Activated naive CD4-positive, alpha-beta T cell treated with anti-CD3 and anti-CD28 coated beads, Interleukin-2, amount 10 ng/mL, durations not matched to agents 7 days and 5 days (primary cell): ENCODE measurements at places on chromosomes 7 and 10.

DNA sequence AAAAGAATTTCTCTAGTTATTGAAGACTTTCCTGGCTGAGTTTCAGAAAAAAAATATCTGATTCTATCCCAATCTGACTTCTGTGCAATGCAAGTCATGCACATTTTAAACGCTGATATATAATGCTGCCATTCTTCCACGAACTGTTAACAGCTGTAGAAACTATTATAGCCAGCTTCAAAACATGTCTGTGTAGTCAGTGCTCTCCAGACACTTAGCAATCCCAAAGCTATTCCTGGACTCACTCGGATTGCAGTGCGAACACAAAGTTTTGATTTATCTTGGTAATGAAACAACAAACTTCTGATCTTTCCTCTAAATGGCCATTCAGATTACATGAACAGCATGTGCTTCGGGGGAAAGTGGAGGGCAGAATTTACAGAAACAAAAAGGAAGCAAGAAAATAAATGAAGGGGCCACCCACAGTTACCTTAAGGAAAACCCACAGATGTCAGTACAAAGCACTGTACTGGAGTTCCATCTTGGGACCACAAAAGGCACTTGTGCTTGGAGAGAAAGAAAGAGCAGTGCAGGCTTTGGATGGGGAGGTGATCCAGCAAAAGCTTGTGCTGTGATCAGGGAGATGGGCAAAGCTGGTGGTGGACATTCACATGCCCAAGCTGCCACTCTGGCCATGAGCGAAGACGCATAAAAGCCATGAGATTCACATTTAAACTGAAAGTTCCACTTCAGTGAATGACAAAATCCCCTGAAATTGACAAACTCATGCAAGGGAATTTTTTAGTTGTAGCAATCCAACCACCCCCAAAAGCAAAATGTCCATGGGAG is 32.1 kb upstream of the ADO start:
- no peak overlapping the region for H3K27ac ChIP-seq
- H3K36me3 ChIP-seq = no peaks in the 10 kb centered on the region
- no peak for DNase-seq
- no peak overlapping the region for H3K4me3 ChIP-seq
- H3K4me1 ChIP-seq = peaks cover 4% of the 10 kb centered on the region
- peaks cover 10% of the 10 kb centered on the region for H3K27me3 ChIP-seq

GRCh38 chr10:119602241-119603095 is 5.7 kb upstream of the TIAL1 start:
- H3K4me1 ChIP-seq = peaks cover 11% of the 10 kb centered on the region
- peaks cover 5% of the 10 kb centered on the region for H3K36me3 ChIP-seq
- H3K4me3 ChIP-seq = no peak overlapping the region
- H3K27me3 ChIP-seq = no peaks in the 10 kb centered on the region

DNA sequence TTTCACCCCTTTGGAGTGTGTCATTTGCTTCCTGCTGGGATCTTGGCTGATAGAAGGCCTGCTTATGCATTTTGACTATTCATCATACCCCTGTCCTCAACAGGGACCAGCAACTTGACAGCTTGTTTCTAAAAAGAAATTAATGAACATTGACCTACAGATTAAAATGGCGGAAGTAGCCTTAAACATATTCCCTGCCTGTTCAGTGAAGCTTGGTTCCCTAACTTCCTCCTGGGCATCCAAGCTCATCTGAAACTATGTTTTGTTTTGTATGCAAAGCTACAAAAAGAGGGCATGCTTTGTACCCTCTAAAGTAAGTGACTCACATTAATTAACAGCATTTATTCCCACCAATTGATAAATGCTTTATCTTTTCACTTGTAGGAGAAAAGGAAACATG is 26.8 kb upstream of the CDK14 start:
- no peak for DNase-seq
- H3K36me3 ChIP-seq = no peaks in the 10 kb centered on the region
- H3K4me3 ChIP-seq = no peak overlapping the region

DNA sequence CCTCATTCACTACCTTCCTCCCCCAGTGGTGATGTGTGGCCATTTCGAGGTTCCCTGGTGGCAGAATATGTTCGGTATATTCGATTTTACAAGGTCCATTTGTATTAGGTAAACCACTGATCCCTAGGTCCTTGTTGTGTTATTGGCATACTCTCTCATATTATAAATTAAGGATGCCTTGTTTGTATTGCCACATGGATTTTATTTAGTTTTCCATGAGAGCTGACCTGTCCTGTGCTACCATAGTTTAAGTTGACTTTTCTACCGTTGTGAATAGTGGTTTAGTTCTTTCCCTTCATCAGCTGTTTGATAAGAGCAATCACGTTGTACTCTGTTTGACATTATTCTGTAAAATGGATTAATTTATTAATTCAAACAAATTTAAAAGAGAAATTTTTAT is 29.4 kb downstream of the ZNRF2 start:
- no peak for DNase-seq
- peaks cover 20% of the 10 kb centered on the region for H3K4me1 ChIP-seq
- peaks cover 4% of the 10 kb centered on the region for H3K36me3 ChIP-seq
- H3K27ac ChIP-seq = no peak overlapping the region
- no peaks in the 10 kb centered on the region for H3K27me3 ChIP-seq
- no peak overlapping the region for H3K4me3 ChIP-seq

GRCh38 chr7:148835854-148836253 is 48.2 kb downstream of the EZH2 start:
- no peak overlapping the region for H3K4me3 ChIP-seq
- H3K36me3 ChIP-seq = peaks cover 64% of the 10 kb centered on the region
- no peak for DNase-seq
- H3K27me3 ChIP-seq = no peaks in the 10 kb centered on the region

- DNase-seq = no peak
- no peaks in the 10 kb centered on the region for H3K27me3 ChIP-seq
Observed at GRCh38 chr7:13217768-13218167, 530.3 kb downstream of the ARL4A start.

DNA sequence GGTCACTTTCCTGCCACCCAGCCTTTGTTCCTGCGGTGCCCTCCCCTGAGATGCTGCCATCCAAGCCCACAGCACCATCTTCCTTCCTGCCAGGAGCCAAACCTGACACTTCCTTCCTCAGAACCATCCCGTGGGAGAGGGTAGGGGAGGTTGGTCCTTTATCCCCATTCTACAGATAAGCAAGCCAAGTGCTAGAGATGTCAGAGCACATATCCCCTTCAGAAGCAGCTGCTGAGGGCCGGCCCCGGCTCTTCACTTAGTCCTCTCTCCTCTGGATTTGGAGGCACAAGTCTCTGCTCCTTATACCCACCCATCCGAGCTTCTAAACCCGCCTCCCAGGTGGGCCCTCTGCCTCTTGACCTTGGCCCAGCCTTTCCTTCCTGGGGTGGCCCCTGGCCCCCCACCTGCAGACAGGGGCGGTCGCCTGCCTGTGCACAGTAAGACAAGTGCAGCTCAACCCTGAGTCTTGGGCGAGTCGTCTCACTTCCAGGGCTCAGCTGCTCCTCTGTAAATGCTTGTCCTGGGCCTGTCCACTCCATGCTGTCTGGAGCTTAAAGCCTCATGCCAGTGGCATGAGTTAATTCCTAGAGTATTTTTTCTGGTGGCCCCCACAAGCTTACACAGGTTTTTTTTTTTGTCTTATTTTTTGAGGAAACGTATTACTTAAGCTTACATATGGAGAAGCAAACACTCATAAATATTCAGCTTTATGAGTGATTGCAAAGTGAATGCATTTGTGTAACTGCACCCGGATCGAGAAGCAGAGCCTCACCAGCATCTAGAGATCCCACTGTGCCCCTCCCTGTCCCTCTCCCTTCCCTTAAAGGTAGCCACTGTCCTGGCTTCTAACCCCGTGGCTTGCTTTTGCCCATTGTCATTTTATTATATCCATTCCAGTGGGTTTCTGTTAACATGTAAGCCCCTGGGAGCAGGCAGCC is 125.1 kb downstream of the CDH23 start:
- no peak for DNase-seq
- H3K4me3 ChIP-seq = no peak overlapping the region
- no peaks in the 10 kb centered on the region for H3K4me1 ChIP-seq
- H3K27me3 ChIP-seq = peaks cover 31% of the 10 kb centered on the region
- no peak overlapping the region for H3K27ac ChIP-seq

GRCh38 chr7:84009051-84009450 is 185.5 kb downstream of the SEMA3A start:
- no peak for DNase-seq
- no peak overlapping the region for H3K27ac ChIP-seq
- H3K4me3 ChIP-seq = no peak overlapping the region
- H3K36me3 ChIP-seq = no peaks in the 10 kb centered on the region
- no peaks in the 10 kb centered on the region for H3K27me3 ChIP-seq

DNA sequence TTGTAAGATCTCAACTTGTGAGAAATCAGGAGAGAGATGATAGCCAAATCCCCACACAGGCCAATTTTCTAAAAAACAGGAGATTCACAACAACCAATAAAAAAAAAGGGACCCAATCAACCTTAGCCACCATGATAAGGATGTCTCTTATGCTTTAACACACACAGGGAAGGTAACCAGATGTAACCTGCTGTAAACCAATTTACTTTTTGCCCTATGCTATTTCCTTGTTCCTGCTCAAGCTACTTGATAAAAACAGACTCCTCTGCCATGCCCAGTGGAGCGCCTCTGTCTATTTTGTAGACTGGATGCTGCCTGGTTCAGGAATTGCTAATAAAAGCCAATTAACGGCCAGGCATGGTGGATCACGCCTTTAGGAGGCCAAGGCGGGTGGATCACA is 123.5 kb upstream of the NPVF start:
- H3K36me3 ChIP-seq = no peaks in the 10 kb centered on the region
- no peak overlapping the region for H3K4me3 ChIP-seq
- H3K27ac ChIP-seq = no peak overlapping the region
- H3K4me1 ChIP-seq = no peaks in the 10 kb centered on the region
- no peak for DNase-seq
- peaks cover 4% of the 10 kb centered on the region for H3K27me3 ChIP-seq

GRCh38 chr7:107838024-107838601 is 35.1 kb upstream of the SLC26A3 start:
- H3K4me1 ChIP-seq = no peaks in the 10 kb centered on the region
- DNase-seq = no peak
- peaks cover 18% of the 10 kb centered on the region for H3K27me3 ChIP-seq

DNA sequence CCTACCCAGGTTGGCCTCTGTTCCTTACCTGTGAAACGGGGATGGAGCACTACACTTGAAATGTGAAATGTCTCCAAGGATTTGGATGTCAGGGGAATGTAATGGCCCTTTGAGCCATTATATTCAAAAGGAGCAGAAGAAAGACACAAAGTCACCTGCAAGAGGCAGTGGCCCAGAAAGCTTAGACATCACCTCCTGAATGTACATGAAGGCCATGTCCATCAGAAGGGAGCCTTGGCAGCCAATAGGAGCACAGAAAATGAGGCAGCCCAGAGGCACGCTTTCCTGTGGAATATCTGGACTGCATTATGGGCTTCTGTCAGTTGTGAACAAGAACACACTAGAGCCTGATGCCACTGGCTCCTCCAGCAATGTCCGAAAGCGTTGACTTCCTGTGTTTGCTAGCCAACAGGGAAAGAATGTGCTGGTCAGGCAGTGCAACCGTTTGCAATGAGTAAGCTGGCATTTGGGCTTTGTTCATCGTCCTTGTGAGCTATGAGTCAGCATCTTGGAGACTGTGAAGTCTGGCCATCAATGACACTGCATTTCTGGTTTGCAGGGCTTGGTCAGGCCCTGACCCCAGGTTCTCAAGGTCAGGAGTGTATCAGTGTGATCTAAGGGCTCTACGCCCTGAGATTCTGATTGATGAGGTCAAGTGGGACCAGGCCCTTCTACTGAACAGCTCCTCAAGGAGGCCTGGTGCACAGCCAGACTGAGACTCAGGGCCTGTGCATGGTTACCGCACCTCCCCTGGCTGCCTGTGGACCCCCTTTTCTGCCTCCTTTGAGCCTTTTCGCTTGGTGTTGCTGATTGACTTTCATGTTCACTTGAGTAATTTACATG is 222.4 kb downstream of the RPS24 start:
- H3K27me3 ChIP-seq = peaks cover 28% of the 10 kb centered on the region
- H3K4me1 ChIP-seq = peaks cover 3% of the 10 kb centered on the region
- H3K27ac ChIP-seq = no peak overlapping the region
- no peak overlapping the region for H3K4me3 ChIP-seq

GRCh38 chr10:123571978-123572377 is 94.2 kb upstream of the GPR26 start:
- no peak overlapping the region for H3K4me3 ChIP-seq
- H3K36me3 ChIP-seq = no peaks in the 10 kb centered on the region
- peaks cover 34% of the 10 kb centered on the region for H3K27me3 ChIP-seq
- H3K4me1 ChIP-seq = no peaks in the 10 kb centered on the region
- no peak overlapping the region for H3K27ac ChIP-seq
- no peak for DNase-seq

DNA sequence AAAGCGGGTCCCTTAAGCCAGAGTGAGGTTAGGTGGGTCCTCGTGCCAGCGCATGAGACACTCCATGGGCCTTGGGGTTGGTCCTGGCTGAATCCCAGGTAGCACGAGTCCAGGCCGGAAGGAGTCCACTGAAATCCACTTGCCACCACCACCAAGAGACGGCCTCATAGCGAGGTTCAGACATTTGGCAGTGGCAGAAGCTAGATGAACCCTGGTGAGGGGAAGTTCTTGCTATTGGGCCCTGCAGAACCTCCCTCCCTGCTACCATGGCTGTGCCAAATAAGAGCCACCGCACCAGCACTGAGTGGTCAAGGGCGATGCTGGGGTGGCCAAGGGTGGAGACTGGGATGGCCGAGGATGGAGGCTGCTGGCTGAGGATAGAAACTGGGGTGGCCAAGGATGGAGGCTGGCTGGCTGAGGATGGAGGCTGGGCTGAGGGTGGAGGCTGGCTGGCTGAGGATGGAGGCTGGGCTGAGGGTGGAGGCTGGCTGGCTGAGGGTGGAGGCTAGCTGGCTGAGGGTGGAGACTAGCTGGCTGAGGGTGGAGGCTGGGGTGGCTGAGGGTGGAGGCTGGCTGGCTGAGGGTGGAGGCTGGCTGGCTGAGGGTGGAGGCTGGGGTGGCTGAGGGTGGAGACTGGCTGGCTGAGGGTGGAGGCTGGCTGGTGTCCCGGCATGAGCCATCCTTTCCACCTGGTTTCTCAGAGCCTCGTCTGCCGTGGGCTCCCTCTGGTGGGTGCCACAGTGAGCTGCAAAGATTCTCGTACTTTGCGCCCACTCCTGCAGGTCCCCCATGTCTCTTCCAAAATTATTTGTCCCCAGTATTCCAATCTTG is 88.2 kb downstream of the ELFN1 start:
- DNase-seq = no peak
- no peaks in the 10 kb centered on the region for H3K36me3 ChIP-seq
- H3K27ac ChIP-seq = no peak overlapping the region
- no peaks in the 10 kb centered on the region for H3K4me1 ChIP-seq
- no peak overlapping the region for H3K4me3 ChIP-seq

- peaks cover 32% of the 10 kb centered on the region for H3K36me3 ChIP-seq
- peaks cover 22% of the 10 kb centered on the region for H3K27me3 ChIP-seq
- no peak overlapping the region for H3K4me3 ChIP-seq
- DNase-seq = no peak
- H3K4me1 ChIP-seq = peaks cover 46% of the 10 kb centered on the region
Observed at GRCh38 chr10:7511612-7512011, 100.8 kb upstream of the SFMBT2 start.

DNA sequence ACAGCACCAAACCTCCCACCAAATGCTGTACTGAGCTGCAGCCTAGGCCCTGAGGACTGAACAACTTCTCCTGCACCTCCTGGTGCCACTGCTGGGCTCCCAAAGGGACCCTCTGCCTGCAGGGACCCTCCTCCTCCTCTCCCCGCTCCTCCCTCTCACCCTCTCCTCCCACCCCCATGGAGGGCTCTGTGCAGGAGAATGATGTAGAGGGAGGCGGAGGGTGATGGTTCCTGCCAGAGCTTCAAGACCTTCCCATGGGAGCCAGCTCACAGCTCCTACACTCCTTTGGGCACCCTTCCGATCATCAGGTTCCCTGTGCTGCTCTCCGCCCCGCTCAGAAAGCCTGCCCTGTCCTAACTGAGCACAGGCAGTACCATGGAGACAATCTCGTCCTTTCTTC is 97.7 kb downstream of the PRKAG2 start:
- peaks cover 3% of the 10 kb centered on the region for H3K27me3 ChIP-seq
- H3K27ac ChIP-seq = no peak overlapping the region
- no peak for DNase-seq
- H3K4me1 ChIP-seq = peaks cover 12% of the 10 kb centered on the region
- no peak overlapping the region for H3K4me3 ChIP-seq
